ENCODE measurements at places on chromosomes 16 and 17.

DNA sequence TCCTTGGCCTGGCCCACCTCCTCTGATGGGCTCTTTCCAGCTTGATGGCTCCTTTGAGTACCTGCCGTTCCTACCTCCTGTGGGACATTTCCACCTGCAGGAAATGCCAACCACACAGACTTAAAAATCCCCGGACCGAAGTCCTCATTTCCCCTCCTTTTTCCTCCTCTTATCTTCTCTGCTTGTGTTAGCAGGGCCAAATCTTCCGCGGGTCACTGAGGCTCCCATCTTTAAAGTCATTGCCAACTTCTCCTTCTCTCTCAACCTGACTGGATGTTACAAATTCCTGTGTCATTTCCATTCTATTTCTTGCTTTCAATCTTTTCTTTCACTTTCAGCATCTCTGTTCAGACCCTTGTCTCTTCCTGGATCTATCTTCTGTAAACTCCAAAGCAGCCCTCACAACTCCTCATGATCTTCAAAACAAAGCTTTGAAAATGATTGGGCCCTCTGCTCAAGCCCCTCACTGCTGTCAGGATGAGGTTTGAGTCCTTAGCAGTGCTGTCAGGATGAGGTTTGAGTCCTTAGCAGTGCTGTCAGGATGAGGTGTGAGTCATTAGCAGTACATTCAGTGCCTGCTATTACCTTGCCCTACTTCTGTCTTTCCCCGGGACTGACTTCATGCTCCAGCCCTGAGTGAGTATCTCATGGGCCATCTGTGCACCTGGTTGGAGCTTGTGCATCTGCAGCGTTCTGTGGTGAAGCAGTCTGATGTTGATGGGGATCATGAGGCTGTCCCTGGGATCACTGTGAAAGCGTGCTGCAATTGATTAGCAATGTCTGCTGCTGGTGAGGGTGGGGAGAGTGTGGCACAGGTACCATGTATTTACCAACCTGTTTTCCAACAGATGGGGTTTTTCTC lies 100.1 kb downstream of the IRF8 start:
- no peak for DNase-seq

DNA sequence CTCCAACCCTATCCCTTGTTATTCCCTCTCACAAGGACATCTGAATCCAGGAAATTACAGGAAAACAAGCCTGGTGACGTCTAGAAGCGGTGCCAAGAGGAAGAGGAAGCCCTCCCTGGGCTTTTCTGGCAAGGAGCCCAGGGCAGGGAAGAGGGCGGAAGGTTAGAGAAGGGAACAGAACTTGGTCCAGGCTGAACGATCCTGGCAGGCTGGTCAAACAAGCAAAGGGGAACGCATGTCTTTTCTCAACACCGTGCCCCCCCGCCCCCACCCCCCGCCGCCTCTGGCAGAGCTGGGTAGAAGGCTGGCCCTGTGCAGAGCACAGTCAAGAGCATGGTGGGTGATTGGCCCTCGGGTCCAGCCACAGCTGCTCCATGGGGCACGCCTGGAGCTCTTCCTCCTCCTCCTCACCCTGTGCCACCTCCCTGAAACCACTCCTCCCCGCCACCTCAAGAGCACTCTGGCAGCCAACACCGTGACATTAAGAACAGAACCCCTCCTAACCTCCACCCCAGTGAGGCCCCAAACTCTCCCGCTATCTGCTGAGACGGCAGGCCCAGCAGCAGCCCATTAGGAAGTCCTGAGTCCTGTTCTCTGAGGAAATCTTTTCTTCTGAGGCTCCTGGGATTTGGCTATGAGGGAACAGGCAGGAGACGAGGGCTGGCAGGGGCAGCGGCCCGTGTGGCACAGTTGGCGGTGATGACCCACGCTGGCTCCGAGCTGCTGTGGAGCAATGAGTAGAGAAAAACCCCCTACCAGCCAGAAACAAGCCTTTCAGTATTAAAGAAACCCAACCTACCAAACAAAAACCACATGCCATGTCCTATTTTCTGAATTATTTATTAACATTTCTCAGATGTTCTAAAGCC lies 7.3 kb downstream of the C16orf86 start:
- no peak for DNase-seq

DNA sequence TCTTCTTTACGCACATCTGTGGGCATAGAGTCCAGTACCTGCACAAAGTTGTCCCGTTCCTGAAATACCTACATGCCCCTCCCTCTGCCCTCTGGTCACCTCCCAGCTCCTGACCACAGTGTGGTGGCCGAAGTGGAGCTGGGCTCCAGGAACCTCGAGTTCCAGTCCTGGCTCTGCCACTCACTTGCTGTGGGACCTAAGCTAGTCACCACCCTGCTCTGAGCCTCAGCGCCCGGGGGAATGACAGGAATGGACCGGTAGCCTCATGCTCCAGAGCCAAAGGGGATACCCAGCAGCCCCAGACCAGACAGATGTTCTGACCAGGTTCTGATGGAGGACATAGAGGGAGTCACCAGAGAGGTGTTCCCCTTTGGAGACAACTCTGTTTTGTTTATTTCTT lies 26.7 kb upstream of the ITGA3 start:
- DNase-seq = no peak

DNA sequence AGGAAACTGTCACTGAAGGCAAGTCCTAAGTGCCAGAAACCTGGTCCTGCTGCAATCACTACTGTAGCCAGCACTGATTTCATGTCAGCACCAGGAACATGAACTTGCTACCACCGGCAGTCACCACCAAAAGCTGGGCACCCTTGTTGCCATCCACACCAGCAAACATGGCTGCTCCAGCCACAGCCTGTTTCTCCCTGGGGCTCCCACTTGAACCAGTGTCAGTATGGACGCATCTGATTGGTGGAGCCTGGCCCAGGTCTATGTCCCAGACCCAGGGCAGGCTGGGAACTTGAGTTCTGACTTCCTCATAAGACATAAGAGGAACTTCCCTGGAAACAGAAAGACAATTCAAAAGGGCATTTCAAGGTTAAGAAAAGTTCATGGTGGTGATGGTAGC lies 56.5 kb downstream of the COPRS start:
- no peak for DNase-seq

DNA sequence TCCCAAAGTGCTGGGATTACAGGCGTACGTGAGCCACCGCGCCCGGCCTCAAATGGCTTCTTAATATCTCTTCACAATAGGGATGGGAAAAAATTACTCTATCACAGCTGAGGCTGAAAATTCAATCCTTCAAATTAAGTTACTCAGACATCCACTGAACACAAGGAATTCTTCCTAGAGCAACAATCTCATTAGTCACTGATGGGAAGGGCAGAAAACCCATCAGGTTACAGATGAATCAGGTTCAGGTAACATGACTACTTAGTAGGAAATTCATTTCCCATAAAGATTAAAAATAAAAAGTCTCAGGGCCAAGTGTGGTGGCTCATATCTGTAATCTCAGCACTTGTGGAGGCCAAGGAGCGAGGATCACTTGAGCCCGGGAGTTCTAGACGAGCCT lies 42.5 kb upstream of the ABR start:
- DNase-seq = no peak

DNA sequence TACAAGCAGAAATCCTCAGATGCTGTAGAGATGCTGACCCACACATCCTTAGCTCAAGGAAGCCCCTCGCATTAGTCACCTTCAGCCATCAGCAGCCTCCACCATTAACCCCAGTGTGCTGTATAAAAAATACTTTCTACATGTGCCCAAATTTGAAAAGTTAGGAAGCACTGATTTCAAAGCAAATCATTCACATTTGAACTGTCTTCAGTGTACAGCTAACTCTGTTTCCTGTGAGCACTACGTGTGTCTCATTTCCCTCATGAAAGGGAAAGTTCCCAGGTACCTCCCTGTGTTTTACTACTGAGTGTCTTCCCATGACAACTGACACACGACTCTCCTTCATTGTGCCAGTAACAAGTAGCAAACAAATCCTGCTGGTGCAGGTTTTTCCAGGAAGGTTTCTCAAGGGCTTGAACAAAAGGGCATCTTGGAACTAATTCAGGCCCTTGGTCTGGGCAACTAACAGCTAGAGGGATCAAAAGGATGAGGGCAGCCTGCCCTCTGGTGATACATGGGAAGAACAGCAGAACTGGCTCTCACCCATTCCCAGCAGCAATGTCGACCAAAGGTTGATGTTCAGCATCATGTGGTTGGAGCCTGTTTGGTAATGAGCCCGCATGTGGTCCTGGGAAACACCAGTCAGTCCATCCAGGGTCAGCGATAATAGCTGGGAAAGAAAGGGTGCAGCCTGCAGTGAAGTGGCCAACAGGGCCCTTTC lies 4.0 kb downstream of the SLC35B1 start:
- no peak for DNase-seq

DNA sequence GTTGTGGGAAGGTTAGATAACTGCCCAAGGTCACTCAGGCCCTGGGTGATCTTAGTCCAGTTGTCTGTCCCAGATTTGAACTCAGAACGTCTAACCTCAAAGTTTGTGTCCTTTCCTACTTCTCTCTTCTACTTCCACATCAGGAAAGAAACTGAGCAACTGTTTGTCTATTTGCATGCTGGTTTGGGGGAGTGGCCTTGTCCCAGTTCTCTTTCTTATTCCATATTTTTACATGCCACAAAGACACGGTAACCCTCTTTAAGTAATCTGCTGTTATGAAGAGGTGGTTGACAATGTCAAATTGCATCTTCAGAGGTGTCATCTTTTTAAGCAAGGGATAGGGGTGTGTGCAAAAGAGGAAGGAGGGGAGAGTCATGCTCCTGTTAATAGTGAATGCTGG lies 432.5 kb downstream of the HS3ST3B1 start:
- no peak for DNase-seq

- no peak for DNase-seq
Observed at GRCh38 chr17:29844339-29845048, 85.5 kb downstream of the SSH2 start.

All from stimulated activated CD4-positive, alpha-beta T cell treated with anti-CD3 and anti-CD28 coated beads, TNF-alpha, amount 100 ng/mL, for 1 hour (primary cell).